ENCODE measurements at places on chromosomes 5 and 9.
A peak's percentile ranks its signal among the peaks of the same experiment; 100 is the strongest.

DNA sequence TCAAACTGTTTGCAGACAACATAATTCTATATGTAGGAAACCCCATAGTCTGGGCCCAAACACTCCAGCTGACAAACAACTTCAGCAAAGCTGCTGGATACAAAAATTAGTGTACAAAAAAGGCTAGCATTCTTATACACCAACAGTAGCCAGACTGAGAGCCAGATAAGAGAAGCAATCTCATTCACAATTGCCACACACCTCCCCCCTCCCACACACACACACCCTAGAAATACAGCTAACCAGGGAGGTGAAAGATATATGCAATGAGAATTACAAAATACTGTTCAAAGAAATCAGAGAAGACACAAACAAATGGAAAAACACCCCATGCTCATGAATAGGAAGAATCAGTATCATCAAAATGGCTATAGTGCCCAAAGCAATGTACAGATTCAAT, 9.0 kb downstream of the MTREX start:
- no peak for DNase-seq

DNA sequence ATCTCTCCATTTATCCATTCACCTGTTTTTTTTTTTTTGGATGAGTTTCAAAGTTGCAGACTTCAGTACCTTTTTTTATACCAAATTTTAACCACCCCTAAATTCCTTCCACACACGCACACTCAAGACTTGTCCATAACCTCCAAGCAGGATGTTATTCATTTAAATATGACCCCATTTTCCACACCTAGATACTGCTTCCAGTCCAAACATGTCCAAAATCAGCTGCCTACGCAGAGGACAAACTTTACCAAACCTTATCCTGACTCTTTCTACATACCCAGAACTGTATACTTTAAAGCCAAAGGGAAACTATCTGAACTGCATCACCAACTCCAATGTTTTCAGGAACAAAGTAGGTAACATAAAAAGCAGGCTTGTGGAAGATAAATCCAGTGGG, 36.0 kb upstream of the FYB1 start:
- DNase-seq: no peak

GRCh38 chr9:74847478-74848152, 40.1 kb downstream of the TRPM6 start:
- DNase-seq: no peak

GRCh38 chr5:3954199-3954598, 358.6 kb downstream of the IRX1 start:
- DNase-seq: no peak

DNA sequence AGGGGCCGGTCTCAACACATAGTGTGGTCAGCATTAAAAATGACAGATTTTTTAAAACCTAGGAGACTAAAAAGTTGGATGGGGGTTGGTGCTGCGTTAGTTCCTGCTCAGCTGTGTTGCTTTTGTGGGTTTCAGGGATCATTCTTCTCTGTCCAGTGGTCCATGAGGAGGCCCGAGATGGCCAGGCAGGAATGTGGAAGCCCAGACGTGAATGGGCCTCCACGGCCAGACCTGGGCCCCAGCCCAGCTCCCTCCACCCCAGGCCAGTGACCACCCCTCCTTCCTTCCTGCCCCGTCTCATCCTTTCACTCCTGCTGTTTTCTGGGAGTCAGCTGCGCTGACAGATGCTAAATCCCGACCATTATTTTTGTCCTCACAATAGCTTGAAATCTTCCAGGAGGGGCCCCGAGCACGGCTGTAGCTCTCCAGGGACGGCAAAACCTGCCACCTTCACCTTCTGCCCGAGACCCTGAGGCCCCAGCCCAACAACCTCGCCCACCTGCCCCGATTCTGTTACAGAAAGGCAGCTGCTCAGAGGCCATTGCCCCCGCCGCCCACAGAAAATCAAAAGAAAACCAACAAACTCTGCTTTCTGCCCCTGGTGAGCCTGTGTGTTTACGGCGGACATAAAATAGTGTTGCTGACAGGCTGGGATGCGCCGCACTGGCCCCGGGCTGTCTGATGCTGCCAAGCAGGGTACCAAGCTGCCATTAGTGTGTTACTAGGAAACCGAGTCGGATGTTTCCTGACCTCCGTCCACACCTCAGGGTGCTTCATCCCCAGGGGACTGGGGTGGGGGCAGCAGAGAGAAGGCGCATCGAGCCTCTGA, 83.7 kb upstream of the SARDH start:
- DNase-seq: no peak

- no peak for DNase-seq
Observed at GRCh38 chr5:71699751-71700150, 19.3 kb upstream of the CARTPT start.

DNA sequence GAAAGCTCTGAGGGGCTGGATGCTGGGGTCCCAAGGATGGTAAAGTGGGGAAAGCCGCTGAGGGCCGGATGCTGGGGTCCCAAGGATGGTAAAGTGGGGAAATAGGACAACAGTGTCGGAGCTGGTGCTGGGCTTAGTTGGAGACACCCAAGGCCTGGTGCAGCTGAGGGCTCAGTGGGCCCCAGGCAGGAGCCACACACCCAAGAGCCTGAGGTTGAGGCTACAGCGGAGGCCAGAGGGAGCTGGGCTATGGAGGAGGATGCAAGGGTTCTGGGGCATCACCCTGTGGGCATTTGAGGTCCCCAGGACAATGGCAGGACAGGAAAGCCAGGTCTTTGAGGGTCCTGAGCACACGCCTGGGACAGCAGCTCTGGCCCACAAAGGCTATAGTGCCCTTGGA, 19.1 kb upstream of the SLC9A3 start:
- no peak for DNase-seq

DNA sequence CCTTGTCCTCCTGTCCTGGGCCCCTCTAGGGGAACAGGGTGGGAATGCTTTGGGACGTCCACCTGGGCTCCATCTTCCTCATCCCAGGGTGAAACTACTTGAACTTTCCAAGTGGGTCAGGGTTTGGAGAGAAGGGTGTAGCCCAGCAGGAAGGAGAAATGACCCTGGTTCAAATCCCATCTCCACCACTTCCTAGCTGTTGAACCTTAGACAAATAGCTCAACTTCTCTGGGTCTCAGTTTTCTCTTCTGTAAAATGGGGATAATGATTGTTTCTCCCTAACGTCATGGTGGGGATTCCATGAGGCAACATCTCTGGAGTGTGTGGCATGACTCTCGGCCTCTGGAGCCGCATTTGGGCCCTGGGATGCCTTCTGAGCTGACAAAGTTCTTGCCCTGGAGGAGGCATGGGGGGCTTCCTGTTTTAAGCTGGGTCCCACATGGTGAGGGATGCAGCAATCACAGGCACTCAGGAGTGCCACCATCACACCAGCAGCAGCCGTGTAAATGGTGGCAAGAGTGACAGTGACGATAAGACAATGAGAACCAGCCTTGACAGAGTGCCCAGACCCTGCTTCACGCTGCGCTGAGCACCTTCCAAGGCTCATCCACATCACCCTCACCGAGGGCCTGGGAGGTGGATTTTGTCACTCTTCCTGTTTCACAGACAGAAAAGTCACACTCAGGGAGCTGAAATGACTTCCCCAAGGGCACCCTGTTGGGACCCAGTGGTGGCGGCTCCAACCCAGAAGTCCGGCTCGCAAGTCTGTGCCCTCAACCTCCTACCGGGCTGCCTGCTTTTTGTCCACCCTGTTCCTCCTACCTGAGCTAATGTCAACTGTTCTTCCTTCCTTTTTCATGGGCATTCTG, 69.5 kb upstream of the IER5L start:
- DNase-seq: no peak

DNA sequence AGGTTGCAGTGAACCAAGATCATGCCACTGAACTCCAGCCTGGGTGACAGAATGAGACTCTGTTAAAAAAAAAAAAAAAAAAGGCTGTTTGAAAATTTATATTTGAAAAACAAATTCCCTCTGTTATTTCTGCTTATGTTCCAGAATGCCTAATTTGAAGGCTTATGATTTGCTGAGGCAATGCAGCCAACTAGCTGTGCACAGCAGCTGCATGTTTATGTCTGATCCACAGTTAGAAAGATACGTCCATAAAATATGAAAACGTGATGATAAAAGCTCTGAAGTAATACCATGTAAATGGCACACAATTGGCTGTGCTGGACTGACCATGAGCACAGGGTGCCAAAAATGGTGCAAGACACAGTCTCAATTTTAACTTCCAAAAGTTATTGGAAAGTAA, 453.2 kb downstream of the TUSC1 start:
- DNase-seq: no peak

- DNase-seq: no peak
Observed at GRCh38 chr5:124650147-124650561, 96.3 kb downstream of the ZNF608 start.

GRCh38 chr5:96004087-96004486, 42.4 kb upstream of the ELL2 start:
- DNase-seq: no peak

DNA sequence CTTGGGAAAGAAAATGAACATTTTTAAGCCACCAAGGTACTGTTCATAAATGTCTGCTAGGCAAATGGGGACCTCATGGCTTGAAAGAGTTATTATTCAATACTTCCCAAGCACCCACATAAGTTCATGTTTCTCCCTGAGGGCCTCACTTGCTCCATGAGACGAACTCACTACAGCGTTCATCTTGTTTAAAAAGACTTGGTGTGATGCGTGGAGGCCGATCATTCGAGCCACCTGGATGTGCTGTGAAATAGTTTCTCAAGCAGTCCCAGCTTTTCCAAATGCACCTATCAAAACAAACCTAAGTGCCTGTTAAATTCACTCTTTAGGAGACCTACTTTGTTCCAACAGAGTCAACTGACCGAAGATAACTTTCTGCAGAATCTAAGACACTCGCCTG, 103.2 kb downstream of the LHFPL2 start:
- DNase-seq: no peak

DNA sequence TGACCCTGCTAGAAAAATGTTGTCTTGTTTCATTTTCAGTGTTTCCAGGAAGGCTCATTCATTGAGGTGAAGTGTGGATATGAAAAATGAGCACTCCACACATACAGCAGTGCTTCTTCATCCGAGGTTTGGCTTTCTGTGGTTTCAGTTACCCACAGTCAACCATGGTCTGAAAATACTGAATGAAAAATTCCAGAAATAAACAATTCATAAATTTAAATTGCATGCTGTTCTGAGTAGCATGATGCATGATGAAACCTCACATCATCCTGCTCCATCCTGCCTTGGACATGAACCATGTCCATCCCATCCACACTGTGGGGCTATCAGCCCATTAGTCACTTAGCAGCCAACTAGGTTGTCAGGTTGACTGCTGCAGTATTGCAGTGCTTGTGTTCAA, 10.4 kb upstream of the SLC45A2 start:
- DNase-seq: no peak

GRCh38 chr9:136769710-136770191, 5.4 kb upstream of the LCN15 start:
- peak; percentile 80 for DNase-seq

DNA sequence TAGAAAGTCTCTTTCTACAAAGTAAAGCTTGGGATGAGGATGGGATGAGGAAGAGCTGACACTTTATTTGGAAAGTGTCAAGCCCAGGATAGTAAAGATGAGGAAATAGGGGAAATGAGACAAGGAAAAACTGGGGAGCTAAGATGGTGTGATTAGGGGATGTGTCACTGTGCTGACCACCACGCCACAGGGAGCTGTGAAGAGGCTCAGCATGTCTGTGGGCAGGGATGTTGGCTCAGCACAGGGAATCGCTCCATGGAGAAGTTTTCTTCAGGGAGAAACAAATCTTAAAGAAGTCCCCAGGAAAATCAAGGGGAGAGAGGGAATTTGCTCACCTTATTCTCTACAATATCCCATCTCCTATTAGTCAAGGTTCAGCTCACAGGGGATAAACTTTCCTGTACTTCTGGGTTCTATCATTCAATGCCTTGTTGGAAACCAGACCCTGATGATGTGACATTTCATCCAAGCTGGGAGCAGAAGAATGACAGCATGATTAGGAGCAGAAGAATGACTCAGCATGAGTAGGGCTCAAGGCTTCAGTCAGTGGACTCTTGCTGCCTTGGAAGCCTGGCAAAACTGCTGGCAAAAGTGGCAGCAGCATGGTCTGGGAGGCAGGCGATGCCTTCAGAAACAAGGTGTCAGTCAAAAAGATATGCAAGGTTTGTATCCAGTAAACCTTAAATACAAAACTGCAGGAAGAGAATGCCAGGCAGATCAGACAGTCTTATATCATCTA, 4.9 kb downstream of the HSPB3 start:
- DNase-seq: no peak

GRCh38 chr9:18568973-18569372, 95.0 kb downstream of the ADAMTSL1 start:
- no peak for DNase-seq

- DNase-seq: no peak
Observed at GRCh38 chr5:121681229-121681855, 170.3 kb upstream of the FTMT start.

DNA sequence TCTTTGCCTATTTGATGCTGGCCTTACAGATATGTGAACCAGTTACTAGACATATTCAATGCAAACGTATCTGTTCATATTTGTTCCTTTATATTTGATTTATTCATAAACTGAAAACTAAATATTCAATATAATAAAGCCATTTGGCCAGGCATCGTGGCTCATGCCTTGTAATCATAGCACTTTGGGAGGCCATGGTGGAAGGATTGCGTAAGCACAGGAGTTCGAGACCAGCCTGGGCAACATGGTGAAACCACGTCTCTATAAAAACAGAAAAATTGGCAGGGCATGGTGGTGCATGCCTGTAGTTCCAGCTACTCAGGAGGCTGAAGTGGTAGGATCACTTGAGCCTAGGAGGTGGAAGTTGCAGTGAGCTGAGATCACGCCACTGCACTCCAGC, 49.2 kb upstream of the CTNNAL1 start:
- no peak for DNase-seq

DNA sequence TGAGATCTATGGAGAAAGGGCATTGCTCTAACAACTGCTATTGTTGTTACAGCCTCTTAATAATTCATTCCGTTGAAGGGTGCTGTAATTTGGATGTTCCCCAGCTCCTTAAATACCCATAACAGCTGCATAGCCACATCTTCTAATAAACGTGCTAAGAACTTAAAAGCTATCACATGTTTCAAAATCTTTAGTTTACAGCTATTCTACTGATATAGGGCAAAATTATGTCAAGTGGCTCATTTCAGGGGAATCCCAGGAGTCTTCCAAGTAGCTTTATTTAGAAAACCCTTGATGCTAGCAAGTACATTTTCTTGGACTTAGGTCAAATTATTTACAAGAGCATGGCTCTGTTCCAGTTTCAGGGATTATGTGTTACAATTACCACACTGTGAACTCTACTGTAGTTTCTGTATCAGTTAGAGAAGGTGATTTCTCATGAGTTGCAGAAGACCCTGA, 990.4 kb upstream of the ACO1 start:
- no peak for DNase-seq

GRCh38 chr9:24545285-24545684, 412 bp downstream of the IZUMO3 start:
- DNase-seq: no peak

DNA sequence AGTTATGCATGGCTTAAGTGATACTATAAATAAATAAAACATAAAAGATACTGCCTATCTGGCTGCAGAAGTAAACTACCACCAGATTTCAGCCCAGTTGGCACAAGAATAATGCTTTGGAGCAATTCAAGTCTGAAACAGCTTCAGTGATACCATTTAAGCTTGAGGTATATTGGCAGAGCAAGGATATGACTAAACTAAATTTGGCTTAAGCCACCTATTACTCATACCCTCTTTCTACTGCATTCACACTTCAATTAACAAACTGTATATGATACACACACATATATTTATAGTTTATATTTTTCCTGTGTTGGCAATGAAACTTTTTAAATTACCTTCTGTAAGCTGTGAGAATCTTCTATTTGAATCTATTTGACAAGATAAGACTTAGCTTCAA, 431.9 kb downstream of the ANXA1 start:
- no peak for DNase-seq

GRCh38 chr5:40571729-40572128, 108.0 kb upstream of the PTGER4 start:
- no peak for DNase-seq

Measured in T47D (cell line).